ENCODE measurements at places on chromosomes 5 and 9.

- no peak for DNase-seq
These were observed 1124.6 kb upstream of the ACO1 start for GRCh38 chr9:31259824-31260223.

DNA sequence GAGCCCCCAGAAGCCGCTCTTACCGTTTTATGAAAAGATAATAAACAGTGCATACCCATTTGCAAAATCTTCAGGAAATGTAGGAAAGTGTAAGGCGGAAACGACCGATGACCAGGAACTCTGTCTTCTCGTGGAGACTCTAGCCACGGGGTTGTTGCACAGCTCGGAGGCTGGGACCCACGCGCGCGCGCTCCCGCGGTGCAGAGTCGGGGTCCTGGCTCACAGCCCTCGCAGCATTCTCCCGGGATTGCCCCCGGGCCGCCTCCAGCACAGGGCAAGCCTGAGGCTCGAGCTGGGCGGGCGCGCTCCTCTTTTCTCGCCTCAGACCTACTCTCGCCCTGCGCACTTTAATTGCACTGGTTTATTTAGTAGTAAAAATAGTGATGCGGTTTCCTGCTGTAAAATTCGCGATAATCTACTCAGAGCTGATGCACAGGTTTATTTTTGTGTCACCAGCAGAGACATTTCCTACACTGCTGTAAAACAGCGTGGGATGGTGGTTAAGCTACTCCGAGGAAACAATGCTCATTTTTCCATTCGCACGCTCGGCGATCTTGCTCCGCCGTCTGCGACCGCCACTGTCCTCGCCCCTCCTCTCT is 15.5 kb downstream of the TRIM7 start:
- peak; percentile 73 for DNase-seq

GRCh38 chr5:167813389-167813788 is 478.1 kb upstream of the WWC1 start:
- DNase-seq: no peak

DNA sequence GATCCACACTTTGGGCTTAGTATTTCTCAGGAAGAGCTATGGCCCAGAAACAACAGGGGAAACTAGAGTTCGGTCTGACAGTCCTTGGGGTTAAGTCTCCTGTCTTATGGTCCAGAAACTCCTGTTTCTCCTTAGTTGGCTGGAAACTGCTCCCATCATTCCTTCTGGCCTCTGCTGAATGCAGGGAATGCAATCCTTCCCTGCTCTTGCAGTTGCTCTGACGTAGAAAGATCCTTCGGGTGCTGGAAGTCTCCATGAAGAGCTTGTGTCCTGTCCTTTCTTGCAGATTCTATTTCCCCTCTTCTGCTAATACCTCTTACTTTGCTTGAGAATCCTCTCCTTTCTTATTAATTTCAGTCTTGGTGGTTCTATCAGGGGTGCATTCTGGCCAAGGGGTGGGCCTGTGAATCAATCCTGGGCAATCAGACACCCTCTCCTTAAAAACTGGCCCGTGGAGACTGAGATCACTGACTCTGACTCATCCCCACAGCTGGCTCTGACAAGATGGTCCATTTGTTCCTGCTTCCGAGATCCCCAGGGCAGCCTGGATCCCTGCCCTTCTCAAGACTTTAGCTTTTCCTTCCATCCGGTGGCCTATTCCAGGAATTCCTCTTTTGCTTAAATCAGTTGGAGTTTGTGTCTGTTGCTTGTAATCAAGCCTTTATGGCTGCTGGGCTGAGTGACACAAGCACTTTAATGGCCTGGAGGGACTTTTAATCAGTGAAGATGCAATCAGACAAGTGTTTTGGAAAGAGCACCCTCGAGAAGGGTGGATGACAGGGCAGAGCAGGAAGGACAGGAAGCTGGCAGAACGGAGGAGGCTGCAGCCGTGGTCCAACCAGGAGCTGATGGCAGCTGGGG is 23.7 kb downstream of the PTGS1 start:
- DNase-seq: peak; percentile 81

GRCh38 chr9:111836311-111836710 is 41.6 kb upstream of the SHOC1 start:
- no peak for DNase-seq

DNA sequence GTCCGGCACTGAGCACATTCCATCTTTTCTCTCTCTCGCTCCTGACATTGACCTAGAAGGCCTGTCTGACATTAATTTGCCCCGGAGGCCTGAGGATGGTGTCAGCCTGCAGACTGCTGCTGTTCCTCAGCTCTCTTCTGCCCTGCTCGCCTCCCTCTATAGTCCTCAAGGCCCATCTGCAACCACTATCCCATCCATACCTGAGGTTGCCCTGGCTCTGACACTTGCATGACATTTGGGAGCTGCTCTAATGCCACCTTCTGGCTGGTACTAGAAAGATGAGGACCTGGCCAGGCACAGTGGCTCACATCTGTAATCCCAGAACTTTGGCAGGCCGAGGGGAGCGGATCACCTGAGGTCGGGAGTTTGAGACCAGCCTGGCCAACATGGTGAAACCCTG is 38.6 kb upstream of the GGTA1 start:
- DNase-seq: no peak

GRCh38 chr5:59863777-59864176 is 29.7 kb downstream of the PDE4D start:
- peak; percentile 55 for DNase-seq

DNA sequence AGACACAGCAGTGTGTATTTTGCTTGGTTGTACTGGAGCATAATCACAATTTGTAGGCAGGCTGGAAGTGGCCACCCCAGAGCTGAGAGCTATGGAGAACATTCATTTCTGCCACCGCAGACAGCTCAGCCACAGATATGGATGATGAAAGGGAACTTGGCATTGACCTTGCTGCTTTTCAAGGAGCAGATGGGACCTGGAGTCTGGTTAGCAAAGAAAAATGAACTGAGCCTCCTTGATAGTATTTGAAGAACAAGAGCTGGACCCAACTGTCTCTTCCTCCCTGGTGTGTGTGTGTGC is 395.2 kb upstream of the ZNF462 start:
- DNase-seq: no peak

DNA sequence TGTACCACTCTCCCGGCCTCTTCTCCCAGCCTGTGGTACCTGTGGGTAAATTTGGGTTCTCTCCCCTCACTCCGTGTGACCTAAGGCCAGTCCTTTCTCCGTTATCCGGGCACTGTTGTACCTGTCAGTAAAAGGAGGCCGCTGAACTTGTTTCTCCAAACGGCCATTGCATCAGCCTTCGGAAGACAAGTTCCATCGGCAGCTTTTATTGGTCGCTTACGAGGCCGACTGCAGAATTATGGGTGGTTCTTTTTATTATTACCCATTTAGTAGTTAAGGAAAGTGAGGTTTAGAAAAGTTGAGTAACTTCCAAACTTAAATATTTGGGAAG is 558 bp downstream of the GRPEL2 start:
- DNase-seq: peak; percentile 69

DNA sequence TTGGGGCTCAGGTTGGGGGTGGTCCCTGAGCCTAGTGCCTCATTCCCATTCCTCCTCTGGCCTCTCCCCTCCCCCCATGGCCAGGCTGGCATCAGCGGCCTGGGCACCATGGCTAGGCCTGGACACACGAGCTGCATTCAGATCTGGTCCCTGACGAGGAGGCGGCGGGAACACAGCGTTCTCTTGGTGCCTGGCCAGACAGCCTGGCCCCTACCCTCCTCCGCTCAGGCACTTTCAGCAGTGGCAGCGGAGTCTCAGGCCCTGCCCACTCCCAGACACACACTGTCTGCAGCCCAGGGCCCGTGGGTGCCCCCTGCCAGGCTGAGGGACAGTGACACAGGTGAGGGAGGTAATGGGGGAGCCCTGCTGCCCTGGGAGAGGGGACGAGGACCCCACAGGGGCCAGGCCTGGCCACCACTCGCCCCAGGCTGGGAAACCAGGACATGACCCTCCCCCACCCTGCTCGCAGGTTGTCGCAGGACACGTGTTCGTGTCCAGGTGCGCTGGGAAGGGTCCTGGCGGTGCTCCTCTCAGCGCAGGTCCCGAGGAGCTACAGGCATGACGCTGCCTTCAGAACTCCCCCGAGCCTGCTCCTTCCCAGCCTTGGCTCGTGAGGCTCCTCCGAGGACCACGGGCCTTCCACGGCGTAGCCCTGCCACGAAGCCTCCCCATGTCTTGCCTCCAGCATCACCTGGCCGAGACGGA is 19.9 kb upstream of the UBAC1 start:
- DNase-seq: no peak

- DNase-seq: peak; percentile 63
These were observed 9.6 kb downstream of the TLE4 start for GRCh38 chr9:79581388-79581787.

DNA sequence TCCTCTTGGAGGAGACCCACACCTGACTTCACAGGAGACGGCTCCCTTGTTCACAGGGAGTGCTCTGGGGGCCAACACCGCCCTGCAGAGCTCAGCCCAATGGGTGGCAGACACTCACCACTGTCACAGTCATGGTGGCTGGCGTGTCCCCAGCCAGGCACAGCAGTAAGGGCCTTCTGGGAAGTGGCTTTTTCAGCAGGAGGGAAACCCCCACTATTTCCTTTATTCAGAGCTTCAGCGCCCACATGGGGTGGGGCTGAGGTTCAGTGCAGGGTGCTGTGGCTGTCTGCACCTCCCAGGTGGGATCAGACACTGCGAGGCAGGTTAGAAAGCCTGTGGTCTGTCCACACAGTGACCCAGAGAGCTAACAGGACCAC is 3.6 kb upstream of the SNAPC4 start:
- DNase-seq: no peak

DNA sequence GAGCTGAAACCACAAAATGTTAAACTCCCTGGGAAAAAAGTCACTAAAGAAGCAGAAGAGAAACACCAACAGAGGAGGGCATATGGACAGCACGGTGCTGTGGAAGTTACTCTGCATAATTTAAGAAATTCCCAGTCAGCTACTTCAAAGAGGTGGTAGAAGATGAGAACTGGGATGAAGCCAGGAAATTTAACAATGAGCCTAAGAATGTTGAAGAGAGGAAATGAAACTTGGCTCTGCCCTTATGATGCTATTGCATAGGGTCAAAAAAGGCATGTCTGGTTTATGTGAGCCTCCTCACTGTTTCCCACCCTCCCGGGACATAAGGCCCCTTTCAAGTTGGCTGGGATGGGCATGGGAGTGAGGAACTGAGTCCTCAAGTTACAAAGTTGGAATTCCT is 25.4 kb upstream of the SNX18 start:
- DNase-seq: no peak

- DNase-seq: no peak
These were observed 36.8 kb upstream of the GLIPR2 start for GRCh38 chr9:36099718-36100117.

- DNase-seq: no peak
These were observed 408.4 kb downstream of the ZNF608 start for GRCh38 chr5:124337996-124338395.

- no peak for DNase-seq
These were observed 118.7 kb downstream of the DROSHA start for GRCh38 chr5:31413030-31413812.

GRCh38 chr9:138100711-138101350 is 223.2 kb downstream of the CACNA1B start:
- no peak for DNase-seq

DNA sequence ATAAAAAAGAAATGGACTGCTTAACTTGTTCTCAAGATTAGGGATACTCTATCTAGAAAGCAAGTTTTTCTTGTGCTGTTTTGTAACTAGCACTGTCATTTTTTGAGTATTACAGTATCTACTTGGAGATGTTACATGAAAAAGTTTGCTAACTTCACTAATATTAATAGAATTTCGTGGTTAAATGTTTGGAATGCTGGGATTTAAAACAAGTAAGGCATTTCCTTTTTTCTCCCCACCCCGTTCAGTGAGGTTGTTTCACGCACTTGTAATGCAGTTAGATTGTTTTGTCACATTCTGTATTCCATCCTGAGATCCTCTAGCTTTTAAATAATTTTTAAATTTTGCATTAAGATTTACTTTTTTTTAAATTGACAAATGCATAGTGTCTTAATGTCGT is 20.0 kb upstream of the TEK start:
- DNase-seq: peak; percentile 53

DNA sequence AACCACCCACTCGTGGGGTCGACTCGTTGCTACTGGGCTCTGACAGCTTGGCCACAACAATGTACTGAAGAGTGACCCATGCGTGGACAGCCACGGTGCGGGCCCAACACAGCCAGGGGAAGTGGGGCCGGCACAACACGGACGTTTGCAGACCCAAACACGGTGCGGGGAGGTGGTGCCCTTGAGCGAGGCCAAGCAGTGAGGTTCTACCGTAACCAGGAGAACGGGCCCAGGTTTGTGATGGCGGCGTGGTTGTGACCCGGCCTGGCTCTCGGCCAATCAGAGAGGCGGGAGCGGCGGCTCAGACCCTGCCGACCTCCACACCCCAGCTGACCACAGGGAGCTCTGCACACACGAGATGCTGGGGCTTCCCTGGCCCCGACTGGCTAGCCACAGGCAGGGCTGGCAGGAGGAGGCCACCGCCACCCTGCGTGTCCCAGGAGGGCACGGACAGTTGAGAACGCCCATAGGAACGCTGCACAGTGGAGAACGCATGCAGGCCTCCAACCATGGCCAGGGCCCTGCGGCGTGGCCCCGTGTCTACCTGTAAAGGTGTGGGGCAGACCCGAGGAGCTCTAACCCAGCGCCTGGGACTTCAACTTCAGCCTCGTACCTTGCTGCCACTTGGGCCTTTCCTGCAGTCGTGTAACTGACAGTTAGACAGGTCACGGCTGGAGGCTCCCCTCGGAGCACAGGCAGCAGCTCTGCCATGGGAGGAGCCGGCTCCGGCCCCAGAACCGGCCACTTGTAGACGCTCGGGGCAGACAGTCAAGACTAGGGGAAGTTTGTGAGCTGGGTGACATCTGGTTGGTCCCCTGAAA is 13.7 kb downstream of the BRD3 start:
- DNase-seq: no peak

DNA sequence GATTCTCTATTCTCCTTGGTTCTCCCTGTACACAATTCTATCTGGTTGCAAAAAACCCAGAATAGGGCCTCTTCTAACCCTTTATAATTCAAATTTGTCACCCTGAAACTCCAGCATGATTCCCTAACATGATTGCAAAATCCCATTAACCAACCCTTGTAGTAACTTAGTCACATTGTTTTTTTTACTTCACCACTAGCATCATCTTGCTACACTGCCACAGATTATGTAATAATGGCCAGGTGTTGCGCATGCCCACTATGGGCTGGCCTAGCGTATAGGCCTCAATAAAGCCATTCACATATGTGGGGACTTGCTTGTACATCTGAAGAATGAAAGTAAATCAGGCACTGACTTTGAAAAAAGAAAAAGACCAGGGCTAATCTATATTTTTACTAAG is 25.7 kb downstream of the FAM170A start:
- DNase-seq: peak; percentile 43

- no peak for DNase-seq
These were observed 784.1 kb downstream of the MAT2B start for GRCh38 chr5:164289526-164289925.

DNA sequence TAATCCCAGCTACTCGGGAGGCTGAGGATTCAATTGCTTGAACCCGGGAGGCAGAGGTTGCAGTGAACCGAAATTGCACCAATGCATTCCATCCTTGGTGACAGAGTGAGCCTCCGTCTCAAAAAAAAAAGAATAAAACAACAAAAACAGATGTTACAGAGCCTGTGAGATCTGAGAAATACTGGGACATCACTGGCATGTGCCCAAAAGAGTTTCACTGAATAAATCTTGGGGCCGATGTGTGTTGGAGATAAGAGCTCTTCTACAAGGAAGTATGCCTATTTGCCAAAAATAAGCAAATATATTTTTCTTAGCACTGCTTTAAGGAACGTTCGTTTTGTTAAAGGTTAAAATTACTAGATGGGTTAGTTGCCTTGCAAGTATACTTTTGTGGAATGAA is 55.1 kb downstream of the KIAA1958 start:
- peak; percentile 62 for DNase-seq

Data from adipocyte (in vitro differentiated cells).